HTR-8/SVneo (cell line): ENCODE measurements at places on chromosomes 4 and X.

GRCh38 chr4:4499438-4500123 is 42.3 kb downstream of the STX18 start:
- DNase-seq: no peak

DNA sequence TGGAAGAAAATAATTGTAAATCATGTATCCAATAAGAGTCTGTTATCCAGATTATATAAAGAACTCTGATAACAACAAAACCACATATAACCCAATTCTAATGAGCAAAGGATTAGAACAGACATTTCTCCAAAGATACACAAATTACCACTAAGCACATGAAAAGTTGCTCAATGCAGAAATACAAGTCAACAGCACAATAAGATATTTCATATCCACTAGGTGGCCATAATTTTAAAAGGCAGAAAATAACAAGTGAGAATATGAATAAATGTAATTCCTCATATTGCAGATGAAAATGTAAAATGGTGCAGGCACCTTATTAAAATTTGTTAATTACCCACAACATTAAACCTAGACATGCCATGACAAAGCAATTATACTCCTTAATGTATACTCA is 73.9 kb upstream of the ZCCHC13 start:
- no peak for DNase-seq

- DNase-seq: no peak
These were observed 18.1 kb downstream of the CCNQ start for GRCh38 chrX:153580700-153581386.

GRCh38 chr4:127622621-127622920 is 10.2 kb upstream of the INTU start:
- DNase-seq: no peak

DNA sequence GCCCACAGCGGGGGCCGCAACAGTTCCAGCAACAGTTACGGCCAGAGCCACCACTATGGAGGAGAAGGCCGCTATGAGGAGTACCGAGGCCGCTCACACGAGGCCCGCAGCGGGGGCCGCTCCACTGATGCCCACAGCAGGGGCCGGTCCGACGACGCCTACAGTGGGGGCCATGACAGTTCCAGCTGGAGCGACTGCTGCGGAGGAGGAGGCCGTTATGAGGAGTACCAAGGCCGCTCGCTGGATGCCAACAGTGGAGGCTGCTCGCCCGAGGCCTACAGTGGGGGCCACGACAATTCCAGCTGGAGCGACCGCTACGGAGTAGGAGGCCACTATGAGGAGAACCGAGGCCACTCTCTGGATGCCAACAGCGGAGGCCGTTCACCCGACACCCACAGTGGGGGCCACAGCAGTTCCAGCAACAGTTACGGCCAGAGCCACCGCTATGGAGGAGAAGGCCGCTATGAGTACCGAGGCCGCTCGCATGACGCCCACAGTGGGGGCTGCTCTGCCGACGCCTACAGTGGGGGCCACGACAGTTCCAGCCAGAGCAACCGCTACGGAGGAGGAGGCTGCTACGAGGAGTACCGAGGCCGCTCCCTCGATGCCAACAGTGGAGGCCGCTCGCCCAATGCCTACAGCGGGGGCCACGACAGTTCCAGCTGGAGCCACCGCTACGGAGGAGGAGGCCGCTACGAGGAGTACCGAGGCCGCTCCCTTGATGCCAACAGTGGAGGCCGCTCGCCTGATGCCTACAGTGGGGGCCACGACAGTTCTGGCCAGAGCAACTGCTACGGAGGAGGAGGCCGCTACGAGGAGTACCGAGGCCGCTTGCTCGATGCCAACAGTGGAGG is 1.7 kb downstream of the RBMXL3 start:
- DNase-seq: no peak

DNA sequence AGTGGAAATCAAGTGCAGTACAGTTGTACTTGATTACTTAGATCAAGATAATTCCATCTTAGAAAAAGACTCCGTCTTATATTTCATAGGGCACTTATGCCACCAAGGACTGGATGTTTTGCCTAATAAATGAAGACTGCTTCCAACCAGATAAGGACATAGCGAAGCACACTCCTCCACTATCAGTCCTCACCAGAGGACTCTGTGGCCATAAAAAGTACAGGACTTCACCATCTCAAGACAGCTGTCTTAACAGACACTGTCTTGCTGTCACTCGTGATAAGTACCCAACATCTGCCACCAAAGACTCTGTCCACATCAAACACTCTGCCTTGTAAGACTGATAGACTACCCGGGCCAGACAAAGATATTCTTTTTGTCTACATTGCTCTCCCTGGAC is 352.0 kb downstream of the TRAM1L1 start:
- no peak for DNase-seq

DNA sequence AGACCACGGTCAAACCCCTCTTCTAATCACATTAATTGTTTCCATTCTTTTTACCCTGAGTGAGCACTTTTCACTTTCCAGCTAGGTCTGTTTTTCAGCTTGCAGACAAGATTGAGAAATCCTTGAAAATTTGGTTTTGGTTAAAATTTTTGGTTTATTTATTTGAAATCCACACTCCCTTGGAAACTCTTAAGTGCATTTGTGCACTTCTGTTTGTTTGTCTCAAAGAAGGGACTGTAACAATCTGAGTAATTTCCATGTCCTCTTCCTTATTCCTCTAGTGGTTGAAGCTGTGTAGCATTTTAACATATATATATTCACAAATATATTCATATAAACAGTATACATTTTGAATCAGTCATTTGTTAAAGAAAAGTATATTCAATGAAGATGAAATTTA is 333.3 kb downstream of the ANK2 start:
- DNase-seq: no peak

DNA sequence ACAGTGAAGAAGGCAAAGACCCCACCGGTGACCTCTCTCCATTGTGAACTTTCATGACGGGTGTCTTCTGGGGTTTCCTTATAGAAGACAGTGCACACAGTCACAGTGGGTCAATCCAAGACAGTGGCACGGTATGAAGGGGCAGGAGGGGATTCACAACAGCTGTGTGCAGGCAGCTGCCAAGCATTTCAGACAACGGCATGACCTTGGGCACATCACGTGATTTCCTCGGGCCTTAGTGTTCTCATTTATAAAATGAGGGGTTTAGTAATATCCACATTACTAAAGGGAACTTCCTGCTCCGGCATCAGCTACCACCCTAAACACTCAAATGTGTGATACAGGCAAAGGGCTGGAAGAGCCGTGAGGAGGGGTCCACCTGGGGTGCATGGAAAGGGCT is 42.9 kb downstream of the RBM47 start:
- no peak for DNase-seq

DNA sequence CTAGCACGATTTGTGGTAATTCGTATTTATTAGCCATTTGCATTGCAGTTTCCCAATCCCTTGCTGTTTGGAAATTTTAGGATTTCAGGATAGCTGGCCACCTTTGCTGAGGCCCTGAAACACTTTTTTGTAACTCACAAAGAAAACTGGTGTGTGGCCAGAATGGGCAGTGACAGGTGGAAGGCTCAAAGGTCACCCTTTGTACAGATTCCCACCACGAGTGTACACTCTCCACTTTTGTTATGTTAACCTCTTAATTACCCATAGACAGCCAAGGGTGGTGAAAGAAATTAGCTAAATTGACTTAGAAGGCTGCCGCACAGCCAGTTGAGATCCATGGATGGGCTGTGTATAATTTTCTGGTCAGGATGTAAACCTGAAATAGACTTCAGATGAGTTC is 109.7 kb upstream of the ARX start:
- DNase-seq: no peak

DNA sequence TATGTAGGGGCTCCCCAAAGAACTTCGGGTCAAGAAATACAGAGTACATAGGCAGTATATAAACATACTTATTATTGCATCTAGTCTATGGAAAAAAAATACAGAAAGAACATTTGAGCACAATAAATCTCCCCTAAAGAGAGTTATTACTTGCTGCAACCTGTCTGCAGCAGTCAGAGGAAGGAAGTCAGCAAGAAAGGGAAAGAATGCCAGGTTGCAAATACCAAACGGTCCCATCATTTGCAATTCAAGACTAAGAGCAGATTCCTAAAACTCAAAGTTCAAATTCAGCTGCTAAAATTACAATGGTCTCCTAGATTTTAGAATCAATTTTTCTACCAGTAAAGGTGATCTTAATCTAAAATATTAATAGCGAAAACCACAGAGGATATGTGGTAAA is 236.2 kb upstream of the NUDT6 start:
- DNase-seq: no peak
